Activated CD8-positive, alpha-beta memory T cell treated with anti-CD3 and anti-CD28 coated beads for 1 hour (primary cell): ENCODE measurements at places on chromosomes 7 and 10.

DNA sequence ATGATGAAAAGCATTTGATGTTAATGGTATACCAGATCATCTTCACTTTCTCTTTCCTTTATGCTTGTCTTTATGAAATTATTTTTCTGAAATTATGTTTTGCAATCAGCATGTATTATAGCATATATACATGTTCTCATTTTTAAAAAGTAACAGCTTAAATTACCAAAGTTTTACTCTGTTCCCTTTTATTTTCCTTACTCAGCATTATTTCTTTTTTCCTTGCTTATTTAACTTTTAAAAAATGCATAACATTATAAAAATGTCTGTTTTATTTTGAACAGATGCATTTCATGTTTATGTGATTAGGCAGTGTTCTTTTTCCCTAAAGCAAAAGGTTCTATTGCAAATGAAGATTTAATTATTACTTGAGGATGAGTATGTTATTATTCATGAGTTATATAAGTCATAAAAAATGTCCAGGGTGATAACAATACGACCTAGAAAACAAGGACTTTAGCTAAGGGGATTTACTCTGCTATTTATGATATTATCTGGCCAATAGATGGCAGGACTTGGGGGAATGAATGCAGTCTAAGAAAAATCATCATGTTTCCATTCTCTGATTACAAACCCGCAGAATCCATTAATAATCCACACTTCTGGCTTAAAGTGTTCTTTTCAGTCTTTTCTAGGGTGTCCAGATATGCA is 38.5 kb downstream of the CABCOCO1 start:
- no peak for DNase-seq

GRCh38 chr10:90227786-90228185 is 526.4 kb downstream of the KIF20B start:
- no peak for DNase-seq

GRCh38 chr10:71040846-71041605 is 152.7 kb upstream of the PCBD1 start:
- no peak for DNase-seq

GRCh38 chr7:69684369-69685292 is 86.4 kb downstream of the AUTS2 start:
- no peak for DNase-seq

DNA sequence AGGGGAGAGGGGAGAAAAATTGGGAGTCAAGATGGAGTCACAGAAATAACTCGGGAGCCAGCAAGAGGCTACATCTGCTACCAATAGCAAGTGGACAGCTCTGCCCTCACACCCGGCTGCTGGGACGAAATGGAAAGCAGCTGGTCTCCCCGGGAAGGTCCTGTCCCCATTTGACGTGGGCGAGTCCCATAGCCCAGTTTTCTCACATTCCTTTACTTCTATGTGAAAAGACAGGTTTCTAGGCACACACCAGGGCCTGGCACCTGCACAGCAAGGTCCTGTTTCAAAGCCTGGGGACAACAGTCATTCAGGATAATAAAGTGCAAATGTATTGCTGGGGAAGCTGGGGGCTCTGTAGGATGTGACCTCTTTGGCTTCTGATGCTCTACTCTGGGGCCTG is 162.6 kb downstream of the OAT start:
- DNase-seq, result no peak

DNA sequence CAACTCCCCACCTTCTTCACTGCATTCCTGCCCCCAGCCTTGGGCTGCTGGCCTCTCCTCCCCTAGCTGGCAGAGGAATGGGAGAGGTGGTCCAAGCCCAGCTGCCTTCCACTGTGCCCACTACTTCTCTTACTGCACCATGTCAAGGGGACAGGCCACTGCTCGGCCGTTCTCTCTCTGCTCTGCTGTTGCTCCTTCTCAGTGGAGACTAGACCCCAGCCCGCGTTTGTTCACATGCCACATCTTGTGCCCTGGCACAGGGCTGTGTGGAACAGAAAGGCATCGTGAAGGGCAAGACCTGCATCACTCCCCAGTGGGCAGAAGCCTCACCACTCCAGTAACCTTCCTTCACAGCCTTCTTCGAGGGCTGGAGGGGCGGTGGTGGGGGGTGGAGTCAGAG is 711 bp upstream of the CDHR3 start:
- no peak for DNase-seq

GRCh38 chr7:101363734-101364374 is 1.2 kb downstream of the COL26A1 start:
- peak; percentile 57 for DNase-seq

DNA sequence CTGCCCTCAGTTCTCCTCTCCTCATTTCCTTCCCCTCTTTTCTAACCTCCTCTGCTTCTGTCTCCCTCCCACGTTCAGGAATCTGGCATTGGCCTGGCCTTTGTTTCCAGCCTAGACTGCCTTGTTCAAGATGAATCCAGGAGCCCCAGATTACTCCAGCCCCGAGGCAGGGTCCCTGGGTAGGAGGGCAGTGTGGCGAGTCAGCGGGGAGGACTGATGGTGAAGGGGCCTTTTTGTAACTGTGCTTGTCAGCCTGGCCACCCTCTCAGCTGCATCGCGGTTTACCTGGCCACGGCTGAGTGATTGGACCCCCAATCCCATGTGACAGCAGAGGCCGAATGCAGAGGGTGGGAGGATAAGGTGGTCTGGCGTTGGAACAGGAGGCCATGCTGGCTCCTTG is 96.1 kb upstream of the SHH start:
- no peak for DNase-seq

- DNase-seq, result no peak
Observed at GRCh38 chr10:114869520-114869892, 47.9 kb downstream of the FHIP2A start.

DNA sequence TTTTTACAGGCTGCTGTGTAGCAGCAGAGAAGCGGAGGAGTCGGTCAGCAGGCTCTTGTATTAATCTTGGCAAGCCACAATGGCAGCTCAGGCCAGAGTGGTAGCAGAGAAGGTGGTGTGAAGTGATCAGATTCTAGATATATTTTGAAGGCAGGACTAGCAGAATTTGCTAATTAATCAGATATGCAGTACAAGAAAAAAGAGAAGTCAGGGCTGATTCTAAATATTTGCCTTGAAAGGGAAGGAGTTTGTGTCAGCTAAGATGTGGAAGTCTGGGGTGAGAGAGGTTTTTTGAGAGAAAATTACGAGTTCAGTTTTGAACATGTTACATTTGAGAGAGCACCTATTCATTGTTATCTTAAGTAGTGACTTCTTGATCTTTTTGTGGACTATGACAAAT is 176.3 kb downstream of the WNT2 start:
- DNase-seq, result no peak

DNA sequence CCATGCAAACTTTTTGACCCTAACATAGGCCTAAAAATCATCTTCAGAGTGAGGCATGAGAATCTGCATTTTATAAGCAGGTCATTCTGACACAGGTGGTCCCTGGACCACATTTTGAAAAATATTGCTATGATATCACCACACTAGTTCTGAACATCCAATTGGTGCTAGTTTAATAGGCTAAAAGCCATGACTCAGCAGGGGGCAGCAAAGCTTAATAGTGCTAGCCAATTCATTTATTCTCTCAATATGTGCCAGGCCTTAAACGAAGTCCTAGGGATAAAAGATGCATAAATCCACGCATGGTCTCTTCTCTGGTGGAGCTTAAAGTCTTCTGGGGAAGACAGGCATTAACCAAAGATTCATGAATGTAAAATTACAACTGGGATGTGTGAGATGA is 10.2 kb upstream of the SLC25A28 start:
- DNase-seq, result no peak

- no peak for DNase-seq
Observed at GRCh38 chr10:3468919-3469638, 296.5 kb upstream of the PITRM1 start.

DNA sequence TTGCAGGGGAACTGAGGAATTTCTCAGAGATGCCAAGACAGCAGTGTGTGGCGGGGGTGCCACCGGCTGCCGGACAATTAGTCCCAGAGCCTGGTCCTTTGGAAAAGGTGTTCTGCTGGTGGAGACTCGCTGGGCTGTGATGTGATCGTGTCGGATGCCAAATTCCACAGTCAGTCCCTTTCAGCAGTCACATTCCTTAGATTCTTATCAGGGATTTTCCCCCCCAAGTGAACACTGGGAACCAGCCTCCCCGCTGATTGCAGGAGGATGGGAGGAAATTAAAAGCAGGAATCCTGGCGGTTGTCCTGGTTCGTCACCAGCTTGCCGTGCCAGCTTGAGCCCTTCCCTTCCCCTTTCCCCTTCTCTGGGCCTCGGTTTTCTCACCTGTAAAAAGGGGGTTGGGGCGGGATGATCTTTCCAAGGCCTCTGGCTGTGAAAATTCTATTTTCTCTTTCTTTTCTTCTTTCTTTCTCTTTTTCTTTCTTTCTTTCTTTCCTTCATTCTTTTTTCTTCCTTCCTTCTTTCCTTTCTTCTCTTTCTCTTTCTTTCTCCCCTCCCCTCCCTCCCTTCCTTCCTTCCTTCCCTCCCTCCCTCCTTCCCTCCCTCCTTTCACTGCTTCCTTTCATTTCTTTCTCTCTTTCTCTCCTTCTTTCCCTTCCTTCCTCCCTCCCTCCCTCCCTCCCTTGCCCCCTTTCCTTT is 39.6 kb downstream of the COL26A1 start:
- no peak for DNase-seq

GRCh38 chr10:114691442-114691941 is 33.4 kb upstream of the ABLIM1 start:
- DNase-seq, result no peak

DNA sequence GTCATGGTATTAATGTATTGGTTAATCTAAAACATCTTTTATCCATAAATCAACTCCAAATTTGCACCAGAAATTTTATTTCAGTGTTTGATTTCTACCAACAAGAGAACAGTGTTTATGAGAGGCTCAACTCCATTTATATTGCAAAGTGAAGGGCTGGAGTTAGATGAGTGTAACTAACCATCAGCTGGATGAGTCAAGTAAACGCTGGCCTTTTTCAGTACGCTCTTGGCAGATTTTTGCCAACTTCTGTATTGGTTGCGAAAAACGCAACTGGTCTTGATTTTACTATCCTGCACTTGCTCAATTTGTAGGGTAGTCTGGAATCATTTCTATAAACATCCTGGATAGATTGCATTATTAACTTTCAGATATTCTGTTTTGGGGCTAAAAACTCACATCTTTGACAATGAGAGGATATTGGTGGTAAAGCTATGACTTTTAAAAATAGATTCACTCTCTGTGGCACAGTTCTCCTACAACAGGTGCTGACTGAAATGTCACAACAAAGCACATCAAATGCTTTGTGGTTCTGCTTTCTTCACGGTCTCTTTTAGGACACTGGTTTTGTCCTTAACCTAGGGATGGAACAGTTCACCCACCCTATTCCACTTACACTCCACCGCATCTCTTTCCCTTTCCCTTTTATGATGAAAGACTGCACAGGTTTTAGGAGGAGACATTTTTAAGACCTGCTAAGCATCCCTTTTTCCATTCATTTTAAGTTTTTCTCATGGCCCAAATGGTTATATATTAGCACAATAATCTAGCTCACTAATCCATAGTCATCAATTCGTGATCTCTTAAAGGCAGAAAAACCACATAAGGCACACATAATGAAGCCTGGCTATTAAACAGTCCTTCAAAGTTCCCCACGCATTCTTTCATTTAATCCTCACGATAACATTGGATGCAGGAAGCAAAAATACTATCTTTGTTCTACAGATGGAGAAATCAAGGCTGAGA is 12.8 kb downstream of the CACNA2D1 start:
- DNase-seq, result no peak

- DNase-seq, result no peak
Observed at GRCh38 chr7:105680505-105681187, 99.4 kb upstream of the EFCAB10 start.

DNA sequence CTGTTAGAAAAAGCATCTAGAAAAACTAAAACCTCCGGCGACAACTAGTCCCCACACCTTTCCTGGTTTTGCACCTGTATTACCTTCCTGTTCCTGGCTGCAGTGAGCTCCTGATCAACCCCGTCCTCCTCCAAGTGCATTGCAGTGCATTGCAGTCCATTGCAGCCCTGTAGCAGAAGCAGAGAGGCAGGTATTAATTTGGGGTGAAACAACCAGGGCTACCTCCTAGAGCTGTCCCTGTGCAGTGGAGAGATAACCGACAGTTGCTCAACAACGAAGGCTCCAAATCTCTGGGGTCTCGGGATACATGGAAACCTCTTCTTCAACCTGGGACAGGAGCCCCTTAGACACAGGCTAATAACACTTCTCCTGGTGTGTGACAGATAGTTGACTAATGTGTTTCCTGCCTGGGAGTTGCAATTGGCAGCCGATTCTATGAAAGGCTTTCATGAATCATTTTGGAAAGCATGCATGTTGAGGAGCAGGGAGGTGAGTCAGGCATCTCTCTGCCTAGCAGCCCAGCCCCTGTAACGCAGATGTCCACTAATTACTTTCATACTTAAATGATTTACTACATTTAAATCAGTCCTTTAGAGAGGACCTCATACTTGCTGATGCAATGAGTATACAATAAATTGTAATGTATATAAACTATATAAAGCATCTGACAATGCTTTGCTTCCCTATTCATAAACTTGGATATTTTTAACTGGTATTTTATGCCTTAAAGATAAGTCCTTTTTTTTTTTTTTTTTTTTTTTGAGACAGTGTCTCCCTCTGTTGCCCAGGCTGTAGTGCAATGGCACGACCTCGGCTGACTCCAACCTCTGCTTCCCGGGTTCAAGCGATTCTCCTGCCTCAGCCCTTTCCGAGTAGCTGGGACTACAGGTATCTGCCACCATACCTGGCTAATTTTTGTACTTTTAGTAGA is 59.0 kb downstream of the PRR15 start:
- DNase-seq, result no peak

GRCh38 chr10:132001238-132001972 is 19.7 kb upstream of the BNIP3 start:
- DNase-seq, result no peak

GRCh38 chr10:122688293-122688989 is 11.2 kb downstream of the C10orf120 start:
- DNase-seq, result no peak

DNA sequence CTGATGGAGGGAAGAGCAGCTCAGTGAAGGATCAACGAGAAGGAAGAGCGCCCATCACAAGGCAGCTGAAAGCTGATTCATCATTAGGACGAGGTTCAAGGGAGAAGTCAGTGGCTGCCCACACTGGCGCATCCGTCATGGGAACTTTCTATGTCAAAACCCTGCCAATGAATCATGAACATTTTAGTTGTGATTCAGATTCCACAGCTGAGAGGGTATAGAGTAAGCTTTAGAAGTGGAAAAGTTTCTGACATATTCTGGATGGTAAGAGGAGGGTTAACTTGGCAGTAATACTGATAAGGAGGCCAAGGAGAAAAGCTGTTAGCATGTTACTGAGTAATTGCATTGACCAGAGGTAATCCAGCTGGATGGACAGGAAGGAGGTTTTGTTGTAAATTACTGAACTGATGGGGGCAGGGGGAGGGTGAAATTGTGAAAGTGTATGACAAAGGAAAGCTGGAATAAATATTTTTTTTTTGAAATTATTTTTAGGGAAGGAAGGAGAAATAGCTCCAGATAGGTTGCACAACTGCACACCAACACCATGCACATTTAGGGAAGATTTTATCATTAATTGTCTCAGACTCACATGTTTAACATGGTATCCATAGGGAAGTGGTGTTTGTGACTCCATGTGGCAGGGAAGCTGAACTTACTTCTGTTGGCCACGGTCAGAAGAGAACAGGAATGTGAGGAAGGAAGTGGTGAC is 78.3 kb upstream of the NRP1 start:
- no peak for DNase-seq

GRCh38 chr10:103884681-103885139 is 29.3 kb upstream of the SH3PXD2A start:
- no peak for DNase-seq
